Stimulated activated CD8-positive, alpha-beta memory T cell treated with anti-CD3 and anti-CD28 coated beads, Interleukin-15, amount 100 ng/mL, for 4 hours (primary cell): ENCODE measurements at places on chromosomes 3 and 15.

DNA sequence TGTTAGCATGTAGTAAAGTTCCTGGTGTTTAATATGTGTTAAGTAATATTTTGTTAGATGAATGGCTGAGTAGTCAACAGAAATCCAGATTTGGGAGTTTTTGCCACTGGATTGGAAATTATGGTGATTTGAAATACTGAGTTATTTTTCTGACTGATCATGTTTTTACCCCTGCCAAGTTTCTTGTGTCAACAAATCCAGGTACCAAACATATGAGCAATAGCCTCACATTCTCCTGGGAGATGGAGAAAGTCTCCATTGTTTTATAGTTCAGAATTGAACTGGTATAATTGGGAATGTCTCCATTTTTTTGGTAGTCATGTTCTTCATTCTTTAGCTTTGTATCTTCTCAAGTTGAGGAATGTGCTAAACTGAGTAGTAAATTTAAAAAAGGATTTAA is 767.2 kb upstream of the LMCD1 start:
- DNase-seq = no peak

DNA sequence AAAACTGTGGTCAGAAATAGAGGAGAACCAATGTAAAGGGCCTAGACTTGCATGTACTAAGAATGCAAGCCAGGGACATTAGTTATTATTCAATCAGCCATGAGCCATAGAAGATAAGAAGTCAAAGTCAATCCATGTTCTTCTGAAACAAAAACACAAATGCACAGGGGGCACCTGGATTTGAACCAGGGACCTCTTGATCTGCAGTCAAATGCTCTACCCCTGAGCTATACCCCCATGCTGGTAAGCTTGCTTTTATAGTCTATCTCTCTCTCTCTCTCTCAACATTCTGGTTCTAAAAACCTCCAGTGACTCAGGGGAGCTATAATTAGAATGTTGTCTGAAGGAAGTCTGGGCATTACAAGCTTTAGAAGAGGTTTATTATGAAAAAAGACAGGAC is 85.6 kb upstream of the ACP3 start:
- DNase-seq = no peak

DNA sequence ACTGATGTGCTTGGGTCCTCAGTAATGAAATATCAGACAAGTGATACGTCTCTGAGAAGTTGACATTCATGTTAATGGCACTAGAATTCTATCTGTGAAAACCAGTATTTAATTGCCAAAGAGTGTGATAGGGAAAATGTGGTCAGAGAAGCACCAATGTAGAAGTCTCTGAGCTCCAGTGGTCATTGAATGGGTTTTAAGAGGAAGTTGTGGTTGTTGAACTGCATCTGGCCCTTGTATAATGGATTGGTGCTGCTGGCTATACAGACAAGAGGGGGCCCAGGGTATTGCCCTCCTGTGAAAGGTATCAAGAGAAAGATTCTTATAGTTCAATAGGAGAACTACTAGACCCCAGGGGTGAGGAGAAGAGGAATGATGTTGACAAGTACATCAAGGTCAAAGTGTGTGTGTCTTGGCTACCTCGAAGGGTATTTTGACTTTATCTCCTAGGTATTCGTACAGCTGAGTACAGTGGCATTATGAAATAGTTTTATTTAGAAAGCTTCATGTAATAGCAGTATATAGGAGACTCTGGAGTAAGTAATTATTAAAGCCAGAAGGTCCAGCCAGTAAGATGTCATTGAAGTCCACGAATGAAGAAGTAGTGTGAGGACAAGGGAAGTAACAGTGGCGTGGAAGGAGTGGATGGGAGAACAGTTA is 47.1 kb downstream of the CHD2 start:
- DNase-seq = no peak

DNA sequence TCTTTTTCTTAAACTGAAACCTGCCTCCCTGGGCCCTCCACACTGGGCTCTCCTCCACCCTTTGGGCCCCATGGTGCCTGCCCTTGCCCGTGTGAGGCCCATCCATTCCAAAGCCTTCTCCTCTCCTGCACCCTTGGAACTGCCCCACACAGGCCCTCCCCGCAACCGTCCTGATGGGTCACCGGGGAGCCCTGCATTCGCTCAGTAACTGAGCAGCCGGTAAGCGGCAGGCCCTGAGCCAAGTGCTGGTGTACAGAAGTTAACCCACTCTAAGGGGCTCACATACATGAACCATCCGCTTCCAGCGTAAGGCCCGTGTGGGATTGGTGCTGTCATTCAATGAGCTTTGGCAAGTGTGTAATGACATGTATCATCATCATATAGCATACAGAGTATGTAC is 5.4 kb upstream of the LRRC15 start:
- DNase-seq = no peak

- DNase-seq = no peak
Measured at GRCh38 chr15:86235667-86236066, 156.0 kb downstream of the AGBL1 start.

DNA sequence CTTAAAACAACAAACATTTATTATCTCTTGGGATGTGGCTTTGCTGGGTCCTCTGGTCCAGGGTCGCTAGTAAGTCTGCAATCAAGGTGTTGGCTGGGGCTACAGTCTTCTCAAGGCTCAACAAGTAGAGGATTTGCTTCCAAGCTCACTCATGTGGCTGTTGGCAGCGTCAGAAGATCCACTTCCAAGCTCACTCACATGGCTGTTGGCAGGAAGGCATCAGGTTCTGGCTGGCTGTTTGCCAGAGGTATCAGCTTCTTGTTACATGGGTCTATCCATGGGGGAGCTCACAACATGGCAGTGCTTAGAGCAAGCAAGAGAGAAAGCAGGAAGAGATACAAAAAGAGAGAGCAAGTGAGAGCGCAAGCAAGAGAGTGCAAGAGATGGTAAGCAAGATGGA is 15.0 kb upstream of the BNC1 start:
- DNase-seq = no peak

DNA sequence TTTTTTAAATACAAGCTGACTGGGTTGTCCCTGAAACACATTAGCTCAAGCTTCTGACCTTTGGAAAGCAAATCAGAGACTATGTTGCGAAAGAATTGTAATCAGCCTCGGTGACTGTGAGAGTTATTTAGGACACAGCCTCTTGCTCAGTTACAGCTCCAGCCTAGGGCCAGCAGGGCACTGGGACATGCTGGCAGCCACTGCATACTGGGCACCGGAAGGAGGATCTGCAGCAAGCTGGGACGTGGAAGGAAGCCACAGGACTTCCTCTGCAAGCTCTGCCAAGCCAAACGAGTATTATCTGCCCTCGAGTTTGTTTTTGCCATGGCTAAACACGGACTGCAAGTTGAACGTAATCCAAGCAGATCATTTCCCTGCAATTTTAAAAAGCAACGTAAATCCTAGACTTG is 24.4 kb upstream of the COPG1 start:
- no peak for DNase-seq

GRCh38 chr3:141387516-141387915 is 19.2 kb downstream of the ZBTB38 start:
- DNase-seq = no peak

DNA sequence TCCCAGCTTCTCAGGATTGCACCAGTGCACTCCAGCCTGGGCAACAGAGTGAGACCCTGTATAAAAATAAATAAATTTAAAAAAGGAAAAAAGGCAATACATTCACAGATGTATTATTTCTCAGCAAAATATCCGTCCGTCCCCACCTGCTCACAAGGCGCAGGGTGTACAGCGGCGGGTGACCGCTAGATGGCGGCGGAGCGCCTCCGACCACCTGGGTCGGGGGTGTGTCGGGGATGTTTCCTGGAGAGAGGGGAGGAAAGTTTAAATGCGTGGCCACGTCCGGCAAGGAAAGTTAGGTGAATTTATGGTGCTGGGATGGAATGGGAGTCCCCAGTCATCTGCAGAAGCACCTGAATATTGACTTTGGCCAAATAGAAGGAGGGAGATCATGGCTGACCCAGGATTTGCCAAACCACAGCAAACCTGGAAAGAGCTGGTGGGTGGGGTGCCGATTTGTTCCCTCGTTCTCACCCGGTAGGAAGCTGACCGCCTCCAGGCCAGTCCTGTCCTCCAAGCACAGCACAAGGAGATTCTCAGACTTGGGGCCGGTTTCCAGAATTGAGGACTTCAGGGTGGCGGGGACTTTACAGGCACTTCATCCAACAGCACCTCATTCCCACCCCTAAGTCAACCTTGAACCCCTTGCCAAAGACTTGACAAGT is 88.3 kb downstream of the TMEM266 start:
- DNase-seq = peak; percentile 17

GRCh38 chr3:66039590-66039887 is 821 bp upstream of the MAGI1 start:
- DNase-seq = no peak

DNA sequence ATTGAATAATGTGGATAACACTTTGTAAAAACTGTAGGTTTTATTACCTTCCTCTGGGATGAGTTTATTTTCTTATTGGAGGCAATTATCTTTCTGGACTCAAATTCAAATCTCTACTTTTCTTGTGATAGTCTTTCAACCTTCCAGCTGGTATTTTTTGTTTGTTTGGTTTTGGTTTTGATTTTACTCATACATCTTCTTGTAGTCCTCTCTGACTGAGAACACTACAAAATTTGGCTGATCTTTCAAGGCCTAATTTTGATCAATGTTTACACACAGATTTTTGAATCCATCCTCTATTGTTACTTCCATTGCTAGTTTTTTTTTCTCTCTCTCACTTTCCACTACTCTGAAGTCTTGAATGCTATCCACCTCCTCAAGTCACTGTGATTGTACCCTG is 303.8 kb upstream of the NECTIN3 start:
- DNase-seq = no peak

DNA sequence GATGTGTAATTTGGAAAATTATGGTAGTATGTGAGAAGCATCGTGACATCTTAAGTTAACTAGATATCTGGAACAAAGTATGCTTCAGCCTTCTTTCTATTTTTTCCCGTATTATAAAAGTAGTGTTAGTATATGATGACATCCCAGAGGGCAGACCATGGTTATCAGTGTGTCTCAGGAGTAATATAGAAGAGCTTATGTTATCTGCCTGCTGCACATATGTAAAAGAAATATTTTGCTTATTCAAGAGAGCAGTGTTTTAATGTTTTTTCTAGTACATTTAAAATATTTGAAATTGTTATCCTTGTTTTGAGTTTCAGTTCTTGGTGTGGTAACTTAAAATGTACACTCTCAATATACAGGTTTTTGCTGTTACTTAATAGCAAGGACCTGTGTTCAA is 24.1 kb downstream of the PLCL2 start:
- DNase-seq = no peak

DNA sequence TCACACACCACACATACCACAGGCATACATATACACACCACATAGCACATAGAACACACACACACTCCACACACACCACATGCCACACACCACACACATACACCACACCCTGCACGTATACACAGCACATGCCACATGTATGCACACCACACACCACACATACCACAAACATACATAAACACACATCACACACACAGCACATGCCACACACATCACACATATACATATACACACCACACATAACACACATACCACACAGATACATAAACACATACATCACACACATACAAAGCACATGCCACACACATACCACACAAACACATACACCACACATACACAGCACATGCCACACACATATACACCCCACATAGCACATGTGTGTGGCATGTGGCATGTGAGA is 171.1 kb downstream of the OR4M2 start:
- no peak for DNase-seq

- no peak for DNase-seq
Measured at GRCh38 chr3:186385856-186386602, 24.0 kb upstream of the DGKG start.

GRCh38 chr15:60423537-60423936 is 25.8 kb upstream of the ANXA2 start:
- no peak for DNase-seq

DNA sequence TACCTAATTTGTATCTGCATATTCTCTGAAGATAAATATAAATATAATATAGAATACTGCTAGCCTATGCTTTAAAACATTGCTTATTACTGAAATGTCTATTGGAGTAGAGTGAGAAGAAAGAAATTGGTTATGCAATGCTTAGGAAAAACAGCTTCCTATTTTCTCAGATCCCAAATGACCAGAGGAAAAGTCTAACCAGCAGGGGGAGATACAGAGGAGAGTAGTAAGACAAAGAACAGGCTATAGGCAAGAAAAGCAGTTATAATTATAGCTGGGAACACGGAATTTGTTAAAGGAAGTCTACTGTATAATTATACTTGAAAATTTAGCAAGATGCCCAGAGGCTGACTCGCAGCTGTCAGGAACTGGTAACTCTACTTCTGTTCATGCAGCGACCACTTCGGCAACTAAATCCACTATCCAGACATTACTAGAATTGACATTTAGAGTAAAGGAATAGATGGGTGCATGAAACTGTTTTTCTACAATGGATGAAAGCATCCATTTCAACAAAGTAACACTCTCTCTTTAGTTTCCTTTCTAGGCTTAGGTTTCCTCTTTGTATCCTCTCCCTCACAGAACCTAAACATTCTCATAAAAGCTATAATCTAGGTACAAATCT is 97.2 kb downstream of the TBC1D5 start:
- no peak for DNase-seq

DNA sequence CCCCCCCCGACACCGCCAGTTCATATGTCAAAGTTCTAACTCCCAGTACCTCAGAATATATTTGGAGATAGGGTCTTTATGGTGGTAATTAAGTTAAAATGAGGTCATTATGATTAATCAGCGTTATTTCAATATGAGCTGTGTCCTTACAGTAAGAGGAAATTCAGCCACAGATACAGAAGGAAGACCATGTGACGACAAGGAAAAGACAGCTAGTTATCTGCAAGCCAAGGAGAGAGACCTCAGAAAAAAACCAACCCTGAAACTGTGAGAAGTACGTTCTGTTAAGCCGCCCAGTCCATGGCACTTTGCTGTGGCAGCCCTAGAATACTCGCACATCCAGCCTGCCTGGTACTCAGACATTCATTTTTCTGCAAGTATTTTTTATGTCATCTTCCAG is 62.3 kb upstream of the ARL8B start:
- no peak for DNase-seq

DNA sequence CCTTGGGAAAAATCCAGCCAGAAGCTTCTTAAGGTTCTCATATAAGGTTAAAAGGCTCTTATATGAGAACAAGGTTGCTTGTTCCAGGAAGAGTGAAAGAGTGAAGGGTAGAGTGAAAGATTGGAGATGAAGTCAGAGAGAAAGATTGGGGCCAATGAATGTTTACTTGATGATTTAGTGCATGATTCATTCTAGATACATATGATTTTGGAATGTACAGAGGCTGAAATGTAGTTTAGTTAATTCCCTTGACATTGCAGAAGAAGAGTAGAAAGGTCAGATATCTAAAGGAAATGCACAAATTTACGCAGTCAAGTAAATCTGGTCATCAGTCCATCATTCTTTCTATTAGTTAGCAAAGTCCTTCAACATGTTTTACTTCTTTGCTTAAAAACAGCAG is 619.8 kb upstream of the ZNF717 start:
- DNase-seq = no peak

- DNase-seq = no peak
Measured at GRCh38 chr3:195416795-195417194, 26.0 kb downstream of the ACAP2 start.

GRCh38 chr3:97816811-97817210 is 5.0 kb upstream of the CRYBG3 start:
- DNase-seq = no peak

- DNase-seq = no peak
Measured at GRCh38 chr15:84832448-84833040, 15.4 kb downstream of the ALPK3 start.

- DNase-seq = no peak
Measured at GRCh38 chr3:77014226-77014625, 25.7 kb upstream of the ROBO2 start.
